ENCODE measurements at places on chromosomes 6 and 20. TPM values are rescaled to one million over a fixed set of nuclear protein-coding genes. Genes with fewer than 3 reads are reported as not detected.

BNIP5 gene
- under 0.01 TPM for total RNA-seq

RSPH9 gene
- total RNA-seq: 0.95 TPM

CGA gene
- 0.16 TPM for total RNA-seq

HLA-DRB1 gene
- total RNA-seq: not detected

SLC22A2 gene
- not detected for total RNA-seq

CGAS gene
- total RNA-seq: 1.5 TPM

SLC52A3 gene
- total RNA-seq: not detected

TMEM217 gene
- total RNA-seq: 2.0 TPM

COL9A3 gene
- total RNA-seq: 1.1 TPM

FAM184A gene
- total RNA-seq: under 0.01 TPM

WFDC10B gene
- 0.26 TPM for total RNA-seq

ASCC3 gene
- 60.4 TPM for total RNA-seq

TUBE1 gene
- 13.6 TPM for total RNA-seq

PGC gene
- not detected for total RNA-seq

ERMARD gene
- total RNA-seq: 38.9 TPM

TNF gene
- total RNA-seq: not detected

BTN1A1 gene
- not detected for total RNA-seq

BANF2 gene
- total RNA-seq: not detected

PI16 gene
- total RNA-seq: 4.7 TPM

ARMH2 gene
- total RNA-seq: not detected

HS3ST5 gene
- not detected for total RNA-seq

RIPPLY2 gene
- not detected for total RNA-seq

RPP21 gene
- 24.4 TPM for total RNA-seq

IL17F gene
- not detected for total RNA-seq

MCCD1 gene
- not detected for total RNA-seq

PFDN6 gene
- 29.7 TPM for total RNA-seq

SIRPA gene
- total RNA-seq: 6.6 TPM

C6orf163 gene
- total RNA-seq: 2.4 TPM

FAXC gene
- 0.26 TPM for total RNA-seq

NSFL1C gene
- total RNA-seq: 16.7 TPM

TOX2 gene
- 1.6 TPM for total RNA-seq

CCM2L gene
- not detected for total RNA-seq

TENT5A gene
- 23.2 TPM for total RNA-seq

ADTRP gene
- 2.2 TPM for total RNA-seq

RBPJL gene
- not detected for total RNA-seq

OXT gene
- not detected for total RNA-seq

VIP gene
- total RNA-seq: not detected

C6orf52 gene
- total RNA-seq: not detected

EFHC1 gene
- 24.9 TPM for total RNA-seq

E2F3 gene
- 1.5 TPM for total RNA-seq

TGM2 gene
- total RNA-seq: 12.6 TPM

RTEL1 gene
- total RNA-seq: 7.7 TPM

CFAP61 gene
- not detected for total RNA-seq

TREML2 gene
- not detected for total RNA-seq

PNPLA1 gene
- total RNA-seq: not detected

GRM4 gene
- under 0.01 TPM for total RNA-seq

LST1 gene
- 0.09 TPM for total RNA-seq

DEFB132 gene
- total RNA-seq: not detected

HIVEP1 gene
- 6.0 TPM for total RNA-seq

PRRT1 gene
- total RNA-seq: 0.09 TPM

C6orf141 gene
- total RNA-seq: 0.17 TPM

SLC16A10 gene
- total RNA-seq: not detected

PHF10 gene
- 10.2 TPM for total RNA-seq

SYCP2 gene
- total RNA-seq: 0.17 TPM

TFAP2A gene
- total RNA-seq: not detected

AARS2 gene
- total RNA-seq: 16.2 TPM

GSTA3 gene
- total RNA-seq: 0.17 TPM
